ENCODE measurements at places on chromosomes 6 and 20. TPM values are rescaled to one million over a fixed set of nuclear protein-coding genes. Genes with fewer than 3 reads are reported as not detected.

- no peak for DNase-seq
Measured at GRCh38 chr6:89264296-89264695, 47.1 kb upstream of the GABRR1 start.

DNA sequence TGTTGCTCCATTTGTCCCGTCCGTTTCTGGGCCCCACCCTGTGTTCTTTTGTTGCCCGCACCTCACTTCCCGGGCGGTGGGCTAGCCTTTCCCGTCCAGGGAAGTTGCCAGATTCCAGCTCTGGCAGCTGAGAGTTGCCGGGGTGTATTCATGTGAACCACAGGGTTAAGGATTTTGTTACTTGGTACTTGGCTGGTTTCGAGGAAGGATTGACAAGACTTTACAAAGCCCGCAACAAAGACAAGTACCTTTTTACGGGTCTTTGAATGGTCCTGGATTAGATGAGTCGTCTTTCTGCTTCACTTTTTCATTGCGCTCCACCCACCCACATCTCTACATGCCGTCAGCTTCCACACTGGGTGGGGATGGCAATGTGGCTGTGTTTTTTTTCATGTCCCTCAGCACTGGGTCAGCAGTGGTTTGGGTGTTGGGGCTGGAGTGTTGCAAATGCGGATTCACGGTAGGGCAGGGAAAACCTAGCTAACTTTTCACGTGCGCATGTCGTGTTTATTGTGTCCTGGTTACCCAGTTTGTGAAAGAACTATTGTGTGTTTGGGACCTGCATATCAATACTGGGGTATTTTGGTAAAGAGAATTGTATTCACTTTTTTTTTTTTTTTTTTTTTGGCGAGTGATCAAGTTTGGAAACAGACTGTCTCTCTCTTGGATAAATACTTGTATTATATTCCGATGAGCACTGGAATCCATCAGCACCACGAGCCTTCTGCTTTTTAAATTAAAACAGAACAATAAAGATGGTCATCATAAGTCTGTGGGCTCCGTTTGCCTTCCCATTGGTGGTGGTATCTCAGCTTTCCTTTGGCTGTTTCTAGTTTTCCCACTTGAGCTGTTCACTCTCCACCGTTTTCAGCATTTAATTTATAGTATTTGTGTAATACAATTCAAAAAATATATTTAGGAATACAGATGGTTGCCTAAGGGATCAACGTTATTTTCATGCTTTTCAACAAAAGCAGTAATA lies 1.2 kb downstream of the DUSP22 start:
- DNase-seq: peak; percentile 37

DNA sequence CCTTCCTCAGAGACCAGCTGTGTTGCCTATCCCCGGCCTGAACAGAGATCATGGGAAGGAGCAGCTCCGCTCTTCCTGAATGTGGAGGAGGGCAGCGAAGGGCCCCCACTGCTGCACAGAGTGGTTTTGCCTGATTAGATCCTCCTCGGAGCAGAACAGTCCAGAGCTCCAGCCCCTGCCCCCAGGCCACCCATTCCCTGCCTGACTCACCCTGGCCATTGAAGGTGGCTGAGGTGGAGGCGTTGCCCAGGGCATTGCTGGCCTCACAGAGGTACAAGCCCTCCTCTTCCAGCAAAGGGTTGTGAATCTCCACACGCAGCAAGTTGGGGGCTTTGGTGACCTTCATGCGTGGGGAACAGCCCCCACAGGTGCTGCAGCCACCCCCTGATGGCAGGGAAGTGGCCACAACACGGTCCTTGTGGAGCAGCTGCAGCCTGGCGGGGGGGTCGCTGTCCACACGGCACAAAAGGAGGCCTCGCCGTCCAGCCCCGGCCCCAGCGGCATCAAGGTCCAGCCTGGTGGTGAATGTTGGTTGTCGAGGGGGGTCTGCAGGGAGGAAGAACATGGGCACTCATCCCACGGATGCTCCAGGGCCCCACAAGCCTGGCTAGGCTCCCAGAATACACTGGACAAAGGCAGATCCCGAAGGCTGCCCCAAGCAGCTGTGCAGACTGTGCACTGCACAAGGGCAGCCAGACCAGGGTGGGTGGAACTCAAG lies 14.7 kb downstream of the SIGLEC1 start:
- no peak for DNase-seq

GRCh38 chr6:47126647-47127391 lies 84.7 kb upstream of the ADGRF1 start:
- peak; percentile 60 for DNase-seq

- DNase-seq: no peak
Measured at GRCh38 chr6:156114541-156114940, 658.9 kb upstream of the NOX3 start.

GRCh38 chr20:33909331-33909921 lies 84.3 kb upstream of the RALY start:
- DNase-seq: peak; percentile 30

GRCh38 chr6:85864453-85865401 lies 222.0 kb upstream of the SYNCRIP start:
- DNase-seq: peak; percentile 30

- no peak for DNase-seq
Measured at GRCh38 chr6:127391094-127391953, 47.9 kb upstream of the ECHDC1 start.

DNA sequence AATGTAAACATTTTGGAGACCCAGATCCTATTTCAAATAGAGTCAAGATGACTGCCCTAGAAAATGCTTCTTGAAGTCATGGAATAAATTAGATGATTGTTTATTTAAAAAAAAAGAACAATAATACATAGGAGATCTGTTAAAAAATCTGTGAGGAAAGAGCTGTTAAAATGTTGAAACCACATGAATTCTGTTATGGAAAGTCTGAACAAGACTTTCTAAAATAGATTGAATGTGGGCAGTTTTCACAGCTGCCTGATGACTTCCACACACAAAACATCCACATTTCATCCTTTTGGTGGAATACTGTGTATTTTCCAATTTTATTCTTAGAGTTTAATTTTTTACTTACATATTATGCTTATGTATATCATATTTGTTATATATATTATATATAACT lies 186.1 kb downstream of the LAMA2 start:
- no peak for DNase-seq

- DNase-seq: peak; percentile 56
Measured at GRCh38 chr20:62405108-62405980, 1.7 kb downstream of the CABLES2 start.

DNA sequence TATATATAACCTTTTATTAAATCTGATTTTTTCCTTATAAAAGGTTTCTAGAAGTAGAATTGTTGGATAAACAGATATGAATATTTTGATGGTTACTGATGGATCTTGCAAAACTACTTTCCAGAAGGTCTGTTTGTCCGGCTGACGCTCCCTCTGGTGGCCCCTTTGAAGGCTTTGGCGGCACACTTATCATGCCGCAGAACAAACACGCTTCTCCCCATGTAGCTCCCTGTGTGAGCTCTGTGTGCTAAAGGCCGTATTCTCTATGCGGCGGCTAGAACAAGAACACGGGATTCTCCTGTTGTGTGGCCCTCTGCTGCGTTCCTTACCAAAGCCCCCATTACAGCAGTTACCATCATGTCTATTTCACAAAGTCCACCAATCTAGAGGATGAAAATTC lies 30.0 kb downstream of the PPP1R3G start:
- peak; percentile 72 for DNase-seq

DNA sequence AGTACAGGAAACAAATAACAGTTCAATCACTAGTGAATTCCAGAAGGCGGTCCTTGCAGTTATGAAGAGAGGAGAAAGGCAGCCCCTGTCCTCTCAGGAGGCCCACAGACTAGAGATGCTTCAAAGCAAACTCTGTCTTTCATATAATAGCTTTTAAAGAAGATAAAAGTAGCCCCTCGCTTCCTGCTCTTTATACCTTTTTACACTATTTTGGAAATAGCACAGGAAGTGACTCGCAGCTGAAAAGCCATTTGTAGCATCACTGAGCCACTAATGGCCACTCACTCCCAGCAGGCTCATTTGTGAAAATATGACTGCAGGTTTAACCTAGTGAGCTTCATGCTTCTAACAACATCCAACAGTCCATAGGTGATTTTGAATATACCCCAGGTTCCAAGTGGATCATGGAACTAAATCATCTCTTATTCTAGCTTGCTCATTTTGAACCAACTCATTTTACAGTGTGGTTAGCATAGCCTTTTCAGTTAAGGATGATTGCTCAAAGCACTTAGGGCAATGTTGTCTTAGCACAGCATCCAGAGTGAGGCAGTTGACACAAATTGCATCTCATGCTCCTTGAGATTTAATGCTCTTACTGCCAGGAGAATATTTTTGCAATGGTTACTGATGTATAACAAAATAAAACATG lies 136.0 kb upstream of the NRSN1 start:
- no peak for DNase-seq

- no peak for DNase-seq
Measured at GRCh38 chr20:46129955-46130481, 11.9 kb downstream of the CD40 start.

GRCh38 chr6:101722991-101723579 lies 329.6 kb downstream of the GRIK2 start:
- no peak for DNase-seq

GRCh38 chr6:2063547-2063946 lies 181.9 kb downstream of the GMDS start:
- no peak for DNase-seq

The PPIL6 gene
- 0.48 TPM for total RNA-seq

The RIPOR2 gene
- 0.20 TPM for total RNA-seq

The SLC22A2 gene
- total RNA-seq: not detected

The DLL1 gene
- 2.2 TPM for total RNA-seq

The USP49 gene
- 2.9 TPM for total RNA-seq

The SRMS gene
- not detected for total RNA-seq

The PSMB8 gene
- total RNA-seq: 29.3 TPM

Measured in HT-29 (cell line).